CD4-positive, alpha-beta T cell treated with Interleukin-17A for 1 hour (primary cell): ENCODE measurements at places on chromosomes 16 and 17.

GRCh38 chr17:74160656-74161502 lies 42.6 kb upstream of the RPL38 start:
- DNase-seq, result no peak

DNA sequence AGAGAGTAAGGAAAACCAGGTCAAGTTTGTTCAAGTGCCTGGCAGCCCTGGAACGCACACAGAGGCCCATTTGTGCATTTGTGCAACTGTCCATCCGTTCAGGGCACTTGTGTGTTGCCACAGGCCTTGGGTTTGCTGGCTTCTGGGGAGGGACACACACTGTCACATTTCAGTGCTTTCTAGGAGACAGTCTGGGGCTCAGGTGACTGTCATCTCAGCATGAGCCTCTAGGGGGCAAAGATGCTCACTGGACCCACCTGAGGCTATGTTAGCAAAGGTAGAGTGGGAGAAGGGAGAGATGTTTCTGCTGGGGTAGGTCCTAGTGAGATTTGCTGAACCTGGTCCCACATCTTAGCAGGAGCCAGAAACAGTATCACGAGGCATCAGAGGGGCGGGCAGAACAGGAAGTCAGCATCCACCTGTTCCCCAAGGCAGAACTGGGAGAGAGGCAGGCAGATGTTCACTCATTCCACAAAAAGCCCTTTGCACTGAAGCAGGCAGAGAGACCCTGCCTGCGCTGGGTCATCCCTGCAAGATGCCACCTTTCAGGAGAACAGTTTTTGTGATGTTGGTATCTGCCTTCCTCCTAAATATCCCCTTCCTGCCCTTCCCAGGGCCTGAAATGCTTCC lies 48.5 kb downstream of the RAI1 start:
- DNase-seq, result peak; percentile 76

DNA sequence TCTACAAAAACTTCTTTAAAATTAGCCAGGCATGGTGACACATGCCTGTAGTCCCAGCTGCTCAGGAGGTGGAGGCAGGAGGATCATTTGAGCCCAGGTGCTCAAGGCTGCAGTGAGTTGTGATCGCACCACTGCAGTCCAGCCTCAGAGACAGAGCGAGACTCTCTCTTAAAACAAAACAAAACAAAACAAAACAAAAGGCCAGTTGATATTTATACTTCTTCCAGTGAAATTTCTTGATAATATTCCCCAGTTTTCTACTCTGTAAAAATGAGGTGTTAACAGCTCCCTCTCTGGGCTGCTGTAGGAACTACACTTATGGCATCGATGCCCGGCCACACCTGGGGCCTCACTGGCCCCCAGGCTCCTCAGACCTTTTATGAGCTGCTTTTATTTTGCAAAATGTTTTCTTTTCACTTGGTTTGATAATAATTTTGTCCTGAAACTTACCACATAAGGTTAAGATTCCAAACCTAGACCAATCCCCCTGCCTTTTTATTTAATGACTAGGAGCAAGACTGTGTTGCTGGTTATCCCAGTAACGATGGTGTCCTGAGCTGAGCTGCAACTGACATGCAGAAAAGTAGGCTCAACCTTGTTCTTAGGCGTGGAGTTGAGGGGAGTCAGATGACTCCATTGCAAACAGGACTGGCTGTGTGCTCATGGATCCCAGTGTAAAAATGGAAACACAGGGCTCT lies 17.6 kb downstream of the MAPK8IP3 start:
- peak; percentile 58 for DNase-seq

DNA sequence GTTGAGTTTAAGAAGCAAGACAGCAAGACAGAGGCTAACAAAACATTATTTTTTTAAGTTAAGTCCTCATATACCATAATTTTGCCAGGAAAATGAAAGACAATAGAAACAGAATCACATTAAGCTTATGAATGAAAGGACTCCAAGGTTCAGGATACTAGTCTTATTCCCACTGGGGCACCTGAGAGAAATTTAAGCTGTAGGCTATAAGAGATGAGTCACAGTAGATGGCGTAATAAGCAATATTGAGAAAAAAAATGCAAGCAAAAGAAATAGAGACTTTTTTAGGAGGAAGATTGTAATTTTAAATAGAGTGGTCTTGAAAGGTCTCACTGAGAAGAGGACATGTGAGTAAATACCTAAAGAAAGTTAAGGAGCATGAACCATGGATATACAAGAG lies 57.1 kb upstream of the KIF2B start:
- DNase-seq, result no peak

DNA sequence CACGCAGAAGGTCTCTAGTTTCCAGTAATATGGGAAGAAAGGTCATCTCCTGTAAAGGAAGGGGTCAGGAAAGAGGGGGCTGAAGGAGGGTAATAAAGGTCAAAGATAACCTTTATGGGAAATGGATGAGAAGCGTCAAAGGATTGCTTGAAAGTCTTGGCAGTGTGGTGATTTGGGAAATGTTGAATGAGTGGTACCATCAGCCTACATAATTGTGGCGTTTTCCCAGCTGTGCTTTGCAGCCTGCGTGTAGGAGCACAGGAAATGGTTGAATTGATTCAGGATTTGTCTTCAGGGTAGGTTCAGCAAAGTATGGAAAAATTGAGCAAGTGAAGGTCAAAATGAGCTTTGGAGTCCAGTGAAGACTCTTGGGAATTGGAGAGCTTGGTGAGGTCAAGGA lies 115.8 kb upstream of the NOL11 start:
- no peak for DNase-seq

DNA sequence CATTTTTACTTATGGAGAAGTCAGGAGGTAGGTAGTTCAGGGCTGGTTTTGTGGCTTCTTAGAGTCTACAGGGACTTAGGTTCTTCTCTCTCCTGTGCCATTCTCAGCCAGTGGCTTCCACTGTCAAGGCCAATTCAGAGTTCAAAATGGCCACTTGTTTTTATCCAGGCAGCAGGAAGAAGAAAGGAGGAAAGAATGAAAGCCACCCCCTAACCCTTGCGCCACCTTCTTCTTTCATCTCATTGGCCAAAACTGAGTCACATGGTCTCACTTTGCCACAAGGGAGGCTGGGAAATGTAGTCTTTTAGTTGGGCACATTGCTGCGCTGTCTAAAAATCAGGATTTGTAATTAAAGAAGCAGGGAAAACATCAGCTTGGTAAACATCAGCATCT lies 60.8 kb upstream of the MED9 start:
- peak; percentile 56 for DNase-seq

DNA sequence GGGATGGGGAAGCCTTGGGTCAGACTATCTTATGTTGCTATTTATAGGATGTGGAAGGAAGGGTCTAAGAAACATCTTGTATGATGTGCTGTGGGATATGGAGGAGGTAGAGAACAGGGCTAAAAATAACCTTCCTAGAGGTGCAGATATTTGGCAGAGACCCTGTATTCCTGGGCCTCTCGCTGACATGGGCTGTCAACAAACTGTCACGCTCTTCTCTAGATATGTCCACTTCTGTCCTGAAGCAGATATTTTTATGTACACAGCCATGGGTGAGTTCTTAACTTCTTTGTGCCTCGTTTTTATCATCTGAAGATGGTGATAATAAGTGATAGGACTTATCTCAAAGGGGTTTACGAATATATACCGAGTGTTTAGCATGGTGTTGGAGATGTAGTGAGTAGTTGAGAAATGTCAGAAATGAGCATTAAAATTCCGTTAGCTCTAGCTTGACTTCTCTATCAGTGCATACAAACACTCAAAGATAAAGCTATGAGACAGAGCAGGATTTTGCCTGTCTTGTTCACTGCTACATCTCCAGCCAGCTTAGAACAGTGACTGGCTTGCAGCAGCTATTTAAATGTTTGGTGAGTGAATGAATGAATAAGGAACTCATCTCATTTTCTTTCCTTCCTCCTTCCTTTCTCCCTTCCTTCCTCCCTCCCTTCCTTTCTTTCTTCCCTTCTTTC lies 2.9 kb upstream of the AQP8 start:
- no peak for DNase-seq

GRCh38 chr17:7243453-7243729 lies 1.1 kb upstream of the GABARAP start:
- DNase-seq, result no peak

GRCh38 chr17:71188811-71189492 lies 931.9 kb upstream of the SOX9 start:
- no peak for DNase-seq

DNA sequence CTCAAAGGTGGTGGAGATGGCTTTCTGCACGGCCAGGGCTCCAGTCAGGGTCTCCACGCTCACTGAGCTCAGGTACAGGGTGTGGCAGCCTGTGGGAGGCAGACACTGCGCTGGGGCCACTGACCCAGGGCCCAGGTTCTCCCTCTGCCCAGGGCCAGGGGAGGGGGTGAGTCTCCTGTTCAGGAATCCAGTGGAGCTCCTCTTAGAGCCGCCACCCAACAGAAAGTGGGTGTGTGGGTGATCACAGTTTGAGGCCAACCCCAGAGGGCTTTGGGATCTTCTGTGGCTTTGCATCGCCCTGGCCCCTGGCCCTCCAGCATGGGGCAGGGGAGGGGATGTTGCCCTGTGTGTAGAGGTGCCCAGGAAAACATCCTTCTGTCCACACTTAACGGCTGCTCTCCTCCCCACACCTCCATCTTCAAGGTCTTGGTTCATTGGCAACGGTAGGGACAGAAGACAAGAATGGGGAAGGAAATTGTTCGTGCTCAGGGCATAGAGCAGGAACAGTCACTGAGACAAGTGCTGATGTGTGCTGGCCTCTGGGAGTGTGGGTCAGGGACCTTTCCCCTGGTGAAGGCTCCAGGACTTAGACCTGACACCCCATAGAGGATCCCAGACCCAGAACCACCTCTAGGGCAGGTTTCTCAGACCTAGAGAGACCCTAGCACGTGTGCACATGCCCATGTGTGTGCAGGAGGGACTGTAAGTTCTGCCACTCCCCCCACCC lies 21.5 kb downstream of the TNS4 start:
- no peak for DNase-seq

DNA sequence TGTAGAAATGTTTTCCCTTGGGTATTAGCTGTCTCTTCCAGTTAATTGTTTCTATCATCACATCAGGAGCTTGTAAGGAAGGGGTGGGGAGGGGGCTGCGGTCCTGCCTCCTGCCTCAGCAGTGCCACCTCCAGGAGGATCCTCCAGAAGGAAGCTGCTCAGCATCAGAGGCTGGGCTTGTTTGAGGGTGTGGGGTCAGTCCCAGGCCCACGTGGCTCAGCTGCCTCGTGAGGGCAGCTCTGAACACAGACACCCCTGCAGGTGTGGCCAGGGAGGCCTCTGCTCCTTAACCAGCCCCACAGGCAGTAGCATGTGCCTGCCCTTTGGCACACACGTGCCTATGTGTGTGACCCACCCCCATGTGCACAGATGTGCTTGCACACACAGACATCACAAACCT lies 46.3 kb downstream of the MRM1 start:
- no peak for DNase-seq

- no peak for DNase-seq
Observed at GRCh38 chr16:67087803-67088202, 21.9 kb upstream of the PHAF1 start.
